ENCODE measurements at places on chromosomes 11 and 22.
A peak's percentile ranks its signal among the peaks of the same experiment; 100 is the strongest.

GRCh38 chr22:39522567-39523300 lies 2.4 kb downstream of the ATF4 start:
- no peak for DNase-seq

DNA sequence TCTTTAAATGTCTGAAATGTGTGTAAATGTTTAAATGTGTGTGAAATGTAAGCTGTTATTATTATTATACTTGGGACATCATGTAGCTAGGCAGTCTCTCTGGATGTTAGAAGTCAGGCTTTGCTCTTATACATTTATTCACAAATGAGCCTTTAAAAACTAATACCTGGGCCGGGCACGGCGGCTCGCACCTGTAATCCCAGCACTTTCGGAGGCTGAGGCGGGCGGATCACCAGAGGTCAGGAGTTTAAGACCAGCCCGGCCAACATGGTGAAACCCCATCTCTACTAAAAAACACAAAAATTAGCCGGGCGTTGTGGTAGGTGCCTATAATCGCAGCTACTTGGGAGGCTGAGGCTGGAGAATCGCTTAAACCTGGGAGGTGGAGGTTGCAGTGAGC lies 21.7 kb upstream of the CTTN start:
- no peak for DNase-seq

DNA sequence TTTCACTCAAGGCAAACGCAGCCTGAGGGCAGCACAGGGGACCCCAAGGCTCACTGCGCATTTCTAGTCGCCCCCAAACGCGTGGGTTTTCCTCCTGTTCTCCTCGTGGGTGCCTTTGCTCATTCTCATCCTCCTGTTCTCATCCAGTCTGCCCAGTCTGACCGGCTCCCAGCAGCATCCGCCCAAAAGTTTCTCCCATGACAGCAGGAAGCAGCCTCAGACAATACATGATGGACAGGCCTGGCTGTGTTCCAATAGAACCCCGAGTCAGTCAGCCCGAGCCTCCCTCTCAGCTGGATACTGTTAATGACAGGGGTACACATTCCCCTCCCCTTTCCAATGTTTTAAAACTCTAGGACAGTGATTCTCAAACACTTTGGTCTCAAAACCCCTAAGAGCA lies 22.5 kb upstream of the KRTAP5-7 start:
- DNase-seq, result no peak

DNA sequence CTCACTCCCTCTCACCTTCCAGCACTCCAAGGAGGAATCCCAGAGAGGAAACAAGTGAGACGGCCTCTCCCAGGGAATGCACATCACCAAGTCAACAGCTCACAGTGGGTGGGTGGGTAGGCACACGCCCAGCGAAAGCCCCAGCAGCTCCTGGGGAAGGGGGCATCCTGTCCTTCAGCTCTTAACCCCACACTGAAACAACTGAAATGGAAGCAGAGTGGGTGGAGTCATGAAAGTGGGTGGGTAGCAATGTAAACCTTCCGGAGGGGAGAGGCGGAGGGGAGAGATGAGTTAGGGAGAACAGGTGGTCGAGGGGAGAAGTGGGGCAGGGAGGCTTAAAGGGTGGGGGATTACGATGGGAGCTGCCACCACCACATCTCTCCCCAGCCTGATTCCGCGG lies 5.4 kb downstream of the MCHR1 start:
- no peak for DNase-seq

DNA sequence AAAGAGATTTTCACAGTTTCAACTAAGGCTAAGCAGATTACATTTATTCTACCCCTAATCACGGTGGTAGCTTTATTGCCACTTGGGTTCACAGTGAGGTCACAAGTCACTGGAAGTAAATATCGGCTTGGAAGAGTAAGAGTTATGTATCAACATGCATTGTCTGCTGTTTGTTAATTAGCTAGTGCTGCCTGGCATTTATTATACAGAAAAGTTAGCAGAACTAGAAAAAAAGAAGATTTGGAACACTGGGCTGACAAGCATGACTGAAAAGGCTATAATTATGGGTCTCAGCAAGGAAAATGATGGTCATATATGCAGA lies 13.7 kb upstream of the RAB38 start:
- DNase-seq, result no peak

- DNase-seq, result no peak
These were observed 3.1 kb downstream of the APOBEC3G start for GRCh38 chr22:39080052-39080762.

DNA sequence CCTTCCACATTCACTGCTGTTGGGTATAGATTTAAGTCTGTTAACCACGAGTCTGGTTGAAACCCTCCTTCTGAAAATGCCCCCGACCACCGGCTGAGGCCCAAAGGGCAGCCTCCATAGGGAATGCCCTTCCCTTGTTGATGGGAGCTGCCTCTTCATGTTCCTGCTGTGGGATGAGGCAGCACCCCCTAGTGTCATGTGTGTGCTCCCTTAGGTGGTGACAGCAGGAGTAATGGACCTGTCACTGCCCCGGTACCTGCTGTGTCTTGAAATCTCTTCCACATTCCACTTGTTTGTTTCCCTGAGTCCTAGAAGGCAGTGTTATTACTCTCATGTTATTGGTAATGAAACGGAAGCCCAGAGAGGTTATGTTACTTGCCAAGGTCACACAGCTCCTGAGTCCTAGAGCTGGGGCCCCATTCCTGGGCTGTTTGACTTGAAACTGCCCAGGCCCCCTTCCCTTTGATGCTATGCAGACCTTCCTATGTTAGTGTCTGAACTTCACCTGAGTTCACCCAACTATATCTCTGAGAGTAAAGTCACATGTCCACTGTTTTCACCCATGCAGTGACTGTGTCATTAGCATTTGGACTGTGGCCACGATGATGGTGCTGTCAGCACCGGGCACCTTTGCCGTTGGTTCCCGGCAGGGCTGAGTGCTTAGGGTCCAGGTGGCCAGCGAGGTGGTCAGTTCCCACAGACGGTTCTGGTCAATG lies 234.3 kb downstream of the TBC1D22A start:
- DNase-seq, result peak; percentile 9

DNA sequence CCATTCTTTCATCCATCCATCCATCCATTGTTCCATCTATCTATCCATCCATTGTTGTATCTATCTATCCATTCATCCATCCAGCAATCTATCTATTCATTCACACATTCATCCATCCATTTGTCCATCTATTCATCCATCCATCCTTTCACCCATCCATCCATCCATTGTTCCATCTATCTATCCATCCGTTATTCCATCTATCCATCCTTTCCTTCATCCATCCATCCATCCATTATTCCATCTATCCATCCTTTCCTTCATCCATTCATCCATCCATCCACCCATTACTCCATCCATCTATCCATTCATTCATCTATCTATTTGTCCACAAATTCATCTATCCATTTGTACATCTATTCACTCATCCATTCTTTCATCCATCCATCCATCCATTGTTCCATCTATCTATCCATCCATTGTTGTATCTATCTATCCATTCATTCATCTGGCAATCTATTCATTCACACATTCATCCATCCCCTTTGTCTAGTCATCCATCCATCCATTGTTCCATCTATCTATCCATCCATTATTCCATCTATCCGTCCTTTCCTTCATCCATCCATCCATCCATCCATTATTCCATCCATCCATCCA lies 65.9 kb upstream of the ANO1 start:
- DNase-seq, result no peak

DNA sequence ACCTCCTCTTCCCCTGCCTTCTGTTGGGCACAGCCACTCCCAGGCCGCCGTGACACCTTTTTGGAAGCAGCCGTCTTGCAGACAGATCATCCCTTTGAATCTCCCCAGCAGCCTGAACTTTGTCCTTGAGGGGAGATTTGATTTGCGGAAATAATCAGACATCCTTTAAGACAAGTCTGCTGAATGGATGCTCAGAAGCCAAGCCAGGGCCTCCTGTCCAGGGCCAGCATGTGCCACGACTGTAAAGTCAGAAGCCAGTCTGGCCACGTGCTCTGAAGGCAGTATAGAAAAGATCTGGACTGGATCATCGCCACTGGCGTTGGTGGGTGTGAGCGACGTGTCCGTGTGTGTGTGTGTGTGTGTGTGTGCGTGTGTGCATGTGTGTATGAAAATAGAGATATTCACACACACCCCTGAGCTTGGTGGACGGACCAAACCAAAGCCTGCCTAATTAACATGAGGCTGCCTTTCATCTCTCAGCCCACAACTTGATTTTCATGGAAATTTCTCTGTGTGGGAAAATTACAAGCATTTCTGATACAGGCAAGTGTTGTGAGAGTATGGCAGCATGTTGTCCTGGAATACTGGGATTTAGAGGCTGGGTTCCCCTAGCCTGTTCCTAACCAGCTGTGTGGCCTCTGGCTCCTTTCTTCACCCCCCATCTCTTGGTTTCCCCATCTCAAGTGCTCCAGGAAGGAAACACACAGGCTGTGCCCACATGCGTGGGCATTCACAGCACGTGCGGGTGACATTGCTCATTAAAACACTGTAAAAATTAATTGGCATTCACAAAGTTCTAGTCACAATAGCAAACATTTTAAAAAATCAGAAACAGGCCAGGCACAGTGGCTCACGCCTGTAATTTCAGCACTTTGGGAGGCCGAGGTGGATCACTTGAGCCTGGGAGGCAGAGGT lies 61.8 kb upstream of the WNT7B start:
- DNase-seq, result no peak

GRCh38 chr11:1081601-1082311 lies 7.1 kb downstream of the MUC2 start:
- no peak for DNase-seq

DNA sequence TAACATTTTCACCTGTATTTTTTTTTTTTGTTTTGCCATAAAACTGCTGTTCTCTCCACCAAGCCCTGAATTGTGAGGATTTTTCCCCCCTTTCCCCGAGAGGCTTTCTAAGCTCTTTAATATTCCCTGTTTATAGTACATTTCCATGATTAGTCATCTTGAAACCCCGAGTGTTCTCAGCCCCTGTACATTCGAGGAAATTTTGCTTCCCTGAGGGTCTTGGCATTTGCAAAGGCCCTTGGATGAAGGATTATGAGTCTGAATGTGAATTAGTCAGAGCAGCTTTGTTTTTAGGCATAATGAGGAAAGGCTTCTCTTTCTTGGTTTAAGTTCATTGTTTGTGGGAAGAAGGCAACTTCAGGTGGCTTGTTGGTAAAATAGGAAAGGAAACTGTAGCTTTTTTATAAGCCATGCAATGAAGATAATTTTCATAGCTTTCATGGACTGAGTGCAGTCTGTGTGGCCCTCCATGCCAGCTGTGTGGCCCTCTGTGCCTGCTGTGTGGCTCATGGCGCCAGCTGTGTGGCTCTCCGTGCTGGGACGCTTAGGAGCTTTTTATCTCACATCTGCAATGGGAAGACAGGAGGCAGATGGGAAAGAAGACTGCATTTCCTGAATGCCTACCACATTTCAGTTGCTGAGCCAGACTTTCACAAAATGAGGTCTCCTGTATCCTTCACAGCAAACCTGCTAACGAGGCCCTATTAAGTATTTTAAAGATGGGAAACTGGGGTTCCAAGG lies 129.0 kb downstream of the TEAD1 start:
- no peak for DNase-seq

DNA sequence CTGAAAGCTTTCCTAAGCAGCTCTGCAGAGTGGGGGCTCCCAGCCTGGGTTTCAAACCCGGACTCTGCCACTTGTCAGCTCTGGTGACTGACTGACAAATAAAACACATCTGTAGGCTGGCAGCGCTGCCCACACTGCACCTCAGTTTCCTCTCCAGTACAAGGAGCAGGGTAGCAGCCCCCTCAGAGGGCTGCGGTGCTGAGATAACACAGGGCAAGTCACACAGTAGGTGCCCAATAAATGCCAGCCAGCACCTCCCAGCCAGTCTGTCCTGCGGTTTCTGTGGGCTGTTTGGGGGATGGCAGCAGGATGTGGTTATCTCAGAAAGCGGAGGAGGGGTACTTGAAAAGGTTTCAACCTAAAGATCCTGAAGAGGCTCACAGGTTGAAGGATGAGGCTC lies 1.5 kb downstream of the SYT12 start:
- DNase-seq, result no peak

DNA sequence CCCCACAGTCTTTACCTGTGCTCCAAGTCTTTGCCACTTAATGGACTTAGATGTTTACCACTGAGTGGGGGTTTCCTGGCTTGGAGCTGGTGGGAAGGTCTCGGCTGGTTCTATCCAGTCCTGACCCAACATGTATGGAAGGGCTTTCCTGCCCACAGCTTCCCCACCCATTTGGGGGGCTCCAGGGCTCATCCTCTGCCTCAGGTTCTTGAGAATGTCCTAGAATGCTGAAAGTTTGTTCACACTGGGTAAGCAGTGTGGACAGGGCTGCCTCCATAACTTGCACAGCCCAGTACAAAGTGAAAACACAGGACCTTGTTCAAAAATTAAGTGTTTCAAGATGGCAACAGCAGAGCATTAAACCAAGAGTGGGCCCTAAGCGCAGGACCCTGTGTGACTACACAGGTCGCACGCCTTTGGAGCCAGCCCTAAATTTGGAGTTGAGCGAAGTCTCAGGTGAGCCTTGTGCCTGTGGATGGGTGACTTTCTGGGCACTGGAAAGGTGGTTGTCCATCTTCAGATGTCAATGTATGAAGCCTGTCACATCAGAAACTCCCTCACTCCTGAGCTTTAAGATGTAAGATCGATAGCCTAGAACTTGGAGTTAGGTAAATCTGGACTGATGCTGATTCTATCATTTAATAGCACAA lies 72.7 kb upstream of the NARS2 start:
- no peak for DNase-seq

DNA sequence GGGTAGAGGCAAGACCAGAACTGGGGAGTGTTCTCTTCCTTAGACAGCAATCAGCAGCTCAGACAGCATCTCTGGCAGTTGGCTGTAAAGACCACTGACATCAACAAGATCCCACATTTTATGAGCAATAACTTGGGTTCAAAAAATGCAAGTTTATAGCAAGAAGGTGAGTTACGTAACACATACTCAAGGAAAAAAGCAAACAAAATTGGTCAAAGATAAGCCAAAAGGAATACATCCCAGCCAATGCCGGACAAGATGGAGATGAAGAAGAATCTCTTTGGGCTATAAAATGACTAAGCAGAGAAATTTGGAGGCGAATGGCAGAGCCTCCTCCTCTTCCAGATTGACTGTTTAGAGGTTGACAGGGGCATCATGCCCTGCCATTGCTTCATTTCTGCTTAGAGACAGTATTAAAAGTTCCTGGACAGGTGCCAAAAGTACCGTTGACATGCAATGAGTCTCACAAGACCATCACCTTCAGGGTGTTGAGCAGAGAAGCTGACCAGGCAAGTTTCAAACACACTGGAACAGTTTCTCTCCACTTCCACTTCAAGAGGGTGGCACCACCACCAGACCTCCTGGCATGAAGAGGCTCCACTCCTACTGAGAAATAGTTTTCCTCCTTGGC lies 55.9 kb downstream of the ENDOD1 start:
- DNase-seq, result peak; percentile 69

- no peak for DNase-seq
These were observed 24.5 kb downstream of the RPUSD4 start for GRCh38 chr11:126186708-126187529.

Measured in hematopoietic multipotent progenitor cell treated with erythropoietin and hydrocortisone succinate and interleukin-3 and kit ligand, for 15 days (in vitro differentiated cells).